ENCODE measurements at places on chromosomes 1 and 21.

GRCh38 chr1:10604966-10605365 lies 130.2 kb downstream of the PEX14 start:
- DNase-seq = no peak

GRCh38 chr21:35226328-35226727 lies 177.2 kb upstream of the RUNX1 start:
- no peak for DNase-seq

- DNase-seq = no peak
Observed at GRCh38 chr1:40363721-40364120, 9.8 kb upstream of the SMAP2 start.

GRCh38 chr21:16072737-16073136 lies 343.0 kb downstream of the USP25 start:
- peak; percentile 89 for DNase-seq

DNA sequence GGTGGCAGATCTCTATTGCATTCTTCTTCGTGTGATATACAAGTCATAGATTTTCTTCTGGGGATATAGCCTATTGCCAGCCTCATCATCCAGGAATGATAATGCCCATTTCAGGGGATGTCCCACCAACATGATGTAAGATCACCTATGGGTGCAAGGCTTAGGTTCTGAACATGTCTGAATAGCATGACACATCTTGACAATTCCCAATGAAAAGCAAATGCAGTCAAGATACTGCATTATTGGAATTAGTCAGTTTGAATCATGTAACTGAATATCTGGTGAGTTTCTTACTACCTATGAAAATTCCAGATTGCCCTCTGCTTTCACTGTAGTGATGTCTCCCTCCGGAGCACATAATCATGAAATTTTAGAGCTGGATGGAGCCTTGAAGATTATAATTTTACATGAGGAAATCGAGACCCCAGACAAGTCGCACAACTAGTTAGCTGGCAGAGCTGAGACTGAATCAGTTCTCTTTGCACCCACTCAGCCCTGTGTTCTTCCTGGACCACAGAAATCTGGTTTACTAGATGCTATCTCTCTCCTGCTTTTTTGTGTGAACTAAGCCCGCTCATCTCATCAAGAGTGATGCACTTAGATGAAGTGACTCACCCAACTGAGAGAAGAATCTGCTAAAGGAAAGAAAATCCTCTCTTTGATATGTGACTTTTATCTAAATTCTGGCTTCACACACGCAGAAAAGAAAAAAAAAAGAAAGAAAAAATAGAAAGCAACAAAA lies 65.0 kb downstream of the WDR64 start:
- no peak for DNase-seq

- no peak for DNase-seq
Observed at GRCh38 chr1:228066891-228067654, 15.4 kb upstream of the ARF1 start.

DNA sequence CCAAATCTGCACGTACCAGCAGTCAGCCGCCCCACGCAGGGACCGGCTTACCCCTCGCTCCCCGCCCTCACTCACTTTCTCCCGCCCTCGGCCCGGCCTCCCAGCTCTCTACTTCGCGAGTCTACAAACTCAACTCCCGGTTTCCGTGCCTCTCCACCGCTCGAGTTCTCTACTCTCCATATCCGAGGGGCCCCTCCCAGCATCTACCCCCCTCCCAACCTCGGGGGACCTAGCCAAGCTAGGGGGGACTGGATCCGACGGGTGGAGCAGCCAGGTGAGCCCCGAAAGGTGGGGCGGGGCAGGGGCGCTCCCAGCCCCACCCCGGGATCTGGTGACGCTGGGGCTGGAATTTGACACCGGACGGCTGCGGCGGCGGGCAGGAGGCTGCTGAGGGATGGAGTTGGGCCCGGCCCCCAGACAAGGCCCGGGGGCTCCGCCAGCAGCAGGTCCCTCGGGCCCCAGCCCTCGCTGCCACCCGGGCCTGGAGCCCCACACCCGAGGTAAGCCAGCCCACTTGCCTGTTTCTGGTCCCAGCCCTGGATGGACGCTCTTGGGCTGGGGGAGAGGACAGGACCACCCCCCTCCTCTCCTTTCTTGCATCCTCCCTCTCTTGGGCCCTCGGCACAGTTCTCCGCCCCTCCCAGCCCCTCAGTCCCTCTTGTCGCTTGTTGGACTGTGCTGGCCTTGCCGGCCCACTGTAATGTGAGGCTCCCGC lies at the start of gene ARTN:
ARTN (plus strand) TSS at position 416 of the 715 bp plus-strand sequence. CDS start 1,856 bp downstream, outside the sequence.
- DNase-seq = no peak

DNA sequence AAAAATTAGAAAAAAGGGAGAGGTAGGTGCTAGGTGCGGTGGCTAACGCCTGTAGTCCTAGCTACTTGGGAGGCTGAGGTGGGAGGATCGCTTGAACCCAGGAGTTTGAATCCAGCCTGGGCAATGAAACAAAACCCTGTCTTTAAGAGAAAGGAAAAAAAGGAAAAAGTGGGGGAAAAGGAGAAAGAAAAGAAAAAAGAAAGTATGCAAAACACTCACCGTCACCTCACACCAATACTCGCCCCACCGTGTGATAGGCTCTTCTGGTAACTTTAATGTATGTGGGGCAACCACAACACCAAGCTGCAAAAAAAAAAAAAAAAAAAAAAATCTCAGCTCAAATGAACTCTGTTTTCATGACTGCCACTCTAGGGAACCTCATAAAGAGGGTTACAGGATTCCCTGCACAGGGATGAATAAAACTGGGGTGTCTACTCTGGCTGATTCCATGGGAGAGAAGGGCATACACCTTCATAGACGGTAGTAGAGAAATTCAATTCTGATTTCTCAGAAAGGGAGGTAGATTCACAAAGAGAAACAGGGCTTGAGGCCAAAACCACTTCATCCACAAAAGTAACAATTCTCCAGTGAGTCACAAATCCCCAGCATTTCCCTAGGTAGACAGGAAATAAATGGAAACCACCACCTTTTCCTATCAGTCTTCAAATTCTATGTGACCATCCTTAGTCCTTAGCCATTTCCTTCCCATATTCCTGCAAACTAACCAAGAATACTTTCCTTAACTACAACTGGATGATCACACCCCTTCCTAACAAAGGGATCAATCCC lies 2.5 kb downstream of the MRPL9 start:
- no peak for DNase-seq

- peak; percentile 50 for DNase-seq
Observed at GRCh38 chr1:247111700-247112478, 7.7 kb upstream of the ZNF669 start.

DNA sequence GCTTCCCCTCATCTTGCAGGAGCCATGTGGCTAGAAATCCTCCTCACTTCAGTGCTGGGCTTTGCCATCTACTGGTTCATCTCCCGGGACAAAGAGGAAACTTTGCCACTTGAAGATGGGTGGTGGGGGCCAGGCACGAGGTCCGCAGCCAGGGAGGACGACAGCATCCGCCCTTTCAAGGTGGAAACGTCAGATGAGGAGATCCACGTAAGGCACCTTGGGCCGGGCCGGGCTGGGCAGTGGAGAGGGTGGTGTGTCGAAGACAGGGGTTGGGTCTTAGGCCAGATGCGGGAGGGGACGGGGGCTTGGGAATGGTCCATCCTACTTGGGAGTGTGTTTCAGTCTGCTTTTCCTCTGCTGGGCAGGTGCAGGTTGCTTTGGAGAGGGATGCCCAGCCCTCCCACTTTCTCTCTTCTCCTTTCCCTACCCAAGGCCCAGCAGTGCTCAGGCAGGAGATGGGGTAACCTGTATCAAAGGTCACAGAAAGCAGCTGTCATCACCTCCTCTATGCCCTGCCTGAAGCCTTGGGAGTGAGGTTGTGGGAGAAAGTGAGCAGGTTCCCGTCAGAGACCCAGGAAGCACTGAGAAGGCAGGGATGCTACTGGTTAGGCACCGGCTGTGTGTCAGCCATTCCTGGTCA lies 18.9 kb downstream of the EPHX1 start:
- no peak for DNase-seq

GRCh38 chr1:227562933-227563323 lies 428 bp upstream of the ZNF678 start:
- no peak for DNase-seq

- DNase-seq = no peak
Observed at GRCh38 chr1:180268556-180269075, 38.6 kb downstream of the LHX4 start.

DNA sequence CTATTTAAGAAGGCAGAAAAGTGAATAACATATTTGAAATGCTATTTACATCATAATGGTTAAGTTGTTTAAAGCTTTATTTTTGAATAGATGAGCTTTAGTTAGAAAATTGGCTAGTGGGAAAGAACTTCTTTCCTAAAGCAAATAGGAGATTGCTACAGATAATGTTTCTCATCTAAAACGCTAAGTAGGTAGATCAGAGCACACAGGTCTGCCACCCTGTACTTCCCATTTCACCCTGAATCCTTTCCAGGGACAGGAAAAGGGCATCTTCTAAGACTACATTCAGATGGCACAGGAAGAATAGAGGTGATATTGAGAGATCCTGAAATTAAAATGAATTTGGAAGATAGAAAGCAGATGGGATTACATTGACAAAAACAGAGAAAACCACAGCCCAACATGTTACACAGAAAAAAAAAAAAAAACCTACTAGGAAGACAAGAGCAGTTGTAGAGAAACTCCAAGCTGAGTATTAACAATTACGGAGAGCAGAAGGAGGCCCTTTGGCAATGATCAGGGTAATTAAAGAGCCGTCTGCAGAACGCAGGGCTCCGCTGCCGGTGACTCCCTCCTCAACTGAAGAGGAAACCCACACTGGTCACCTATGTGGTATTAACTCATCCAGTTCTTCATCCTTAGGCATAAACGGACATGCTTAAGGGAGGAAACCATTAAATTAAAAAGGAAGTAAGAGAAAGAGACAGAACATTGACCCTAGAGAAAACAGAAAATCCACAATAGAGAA lies 53.6 kb upstream of the MAP10 start:
- no peak for DNase-seq

- no peak for DNase-seq
Observed at GRCh38 chr1:245054507-245055270, 100.1 kb upstream of the KIF26B start.

DNA sequence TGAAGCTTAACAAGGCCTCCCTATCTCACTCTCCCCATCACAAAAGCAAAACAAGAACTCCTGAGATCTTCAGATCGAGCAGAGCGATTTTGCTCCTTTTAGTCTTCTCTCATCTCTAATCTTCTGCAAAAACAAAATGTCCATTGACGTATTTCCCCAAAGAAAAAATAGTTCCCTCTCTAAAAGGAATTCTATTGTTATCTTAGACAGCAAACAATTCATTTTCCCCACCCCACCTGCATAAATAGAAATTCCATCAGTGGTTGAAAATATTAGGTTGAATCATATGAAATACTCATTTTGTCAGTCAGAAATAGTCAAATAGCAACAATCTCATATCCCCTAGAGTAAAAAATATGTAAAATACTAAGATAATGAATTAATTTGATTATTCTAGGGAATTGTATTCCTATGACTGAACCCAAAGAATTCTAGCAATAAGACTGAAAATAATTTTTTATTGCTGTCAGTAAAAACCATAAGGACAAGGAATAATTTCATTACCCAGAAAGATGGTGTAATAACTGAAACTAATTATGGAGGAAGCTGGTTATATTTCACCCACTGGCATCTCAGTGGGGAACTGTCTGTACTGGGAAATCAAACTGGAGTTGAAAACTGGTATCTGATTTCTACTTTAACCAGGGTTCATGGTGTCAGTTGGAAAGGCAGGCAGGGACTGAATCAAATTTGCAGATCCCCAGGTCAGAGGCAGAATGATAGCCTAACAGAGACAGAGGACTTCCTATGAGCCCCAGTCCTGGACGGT lies 51.3 kb downstream of the RHOU start:
- no peak for DNase-seq

- no peak for DNase-seq
Observed at GRCh38 chr1:38541223-38541622, 318.3 kb downstream of the RRAGC start.

DNA sequence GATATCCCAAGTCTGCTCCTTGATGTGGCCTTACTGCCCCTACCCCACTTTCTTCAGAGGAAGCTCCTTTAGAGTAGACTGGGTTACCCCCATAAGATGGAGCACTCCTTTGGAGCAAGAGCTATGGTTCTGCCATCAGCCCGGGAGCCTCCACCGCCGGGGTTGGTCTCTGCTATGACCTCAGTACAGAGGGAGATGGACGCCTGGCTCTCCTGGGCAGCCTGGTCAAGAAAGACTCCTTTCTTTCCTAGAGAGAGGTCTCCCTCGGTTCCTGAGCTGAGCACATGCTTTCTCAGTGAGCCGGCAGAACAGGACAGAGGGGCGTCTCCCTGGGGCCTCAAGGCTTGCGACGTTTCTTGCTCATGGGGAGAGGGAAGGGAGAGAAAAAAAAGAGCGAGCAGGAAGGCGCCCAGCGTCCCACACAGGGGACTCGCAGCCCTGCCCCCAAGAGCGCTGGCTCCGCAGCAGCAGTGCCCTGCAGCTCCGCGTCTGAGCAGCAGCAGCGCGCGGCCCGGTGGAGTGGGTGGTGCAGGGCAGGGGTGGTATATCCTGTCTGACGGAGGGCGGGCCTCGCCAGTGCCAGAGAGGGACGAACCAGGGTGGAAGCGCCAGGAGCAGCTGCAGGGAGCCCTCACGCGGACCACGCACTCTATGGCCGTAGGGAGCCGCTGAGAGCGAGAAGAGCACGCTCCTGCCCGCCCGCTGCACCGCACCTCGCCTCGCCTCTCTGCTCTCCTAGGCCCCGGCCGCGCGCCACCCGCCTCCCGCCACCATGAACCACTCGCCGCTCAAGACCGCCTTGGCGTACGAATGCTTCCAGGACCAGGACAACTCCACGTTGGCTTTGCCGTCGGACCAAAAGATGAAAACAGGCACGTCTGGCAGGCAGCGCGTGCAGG lies at the start of gene PKP1:
PKP1 (plus strand) TSS at position 576 of the 899 bp plus-strand sequence; CDS start at position 773, 197 bp downstream.
- DNase-seq = no peak

- no peak for DNase-seq
Observed at GRCh38 chr1:5913078-5913845, 79.0 kb downstream of the NPHP4 start.

GRCh38 chr1:221394011-221394544 lies 347.8 kb downstream of the DUSP10 start:
- DNase-seq = no peak

- no peak for DNase-seq
Observed at GRCh38 chr1:170290276-170290675, 144.5 kb downstream of the NTMT2 start.

DNA sequence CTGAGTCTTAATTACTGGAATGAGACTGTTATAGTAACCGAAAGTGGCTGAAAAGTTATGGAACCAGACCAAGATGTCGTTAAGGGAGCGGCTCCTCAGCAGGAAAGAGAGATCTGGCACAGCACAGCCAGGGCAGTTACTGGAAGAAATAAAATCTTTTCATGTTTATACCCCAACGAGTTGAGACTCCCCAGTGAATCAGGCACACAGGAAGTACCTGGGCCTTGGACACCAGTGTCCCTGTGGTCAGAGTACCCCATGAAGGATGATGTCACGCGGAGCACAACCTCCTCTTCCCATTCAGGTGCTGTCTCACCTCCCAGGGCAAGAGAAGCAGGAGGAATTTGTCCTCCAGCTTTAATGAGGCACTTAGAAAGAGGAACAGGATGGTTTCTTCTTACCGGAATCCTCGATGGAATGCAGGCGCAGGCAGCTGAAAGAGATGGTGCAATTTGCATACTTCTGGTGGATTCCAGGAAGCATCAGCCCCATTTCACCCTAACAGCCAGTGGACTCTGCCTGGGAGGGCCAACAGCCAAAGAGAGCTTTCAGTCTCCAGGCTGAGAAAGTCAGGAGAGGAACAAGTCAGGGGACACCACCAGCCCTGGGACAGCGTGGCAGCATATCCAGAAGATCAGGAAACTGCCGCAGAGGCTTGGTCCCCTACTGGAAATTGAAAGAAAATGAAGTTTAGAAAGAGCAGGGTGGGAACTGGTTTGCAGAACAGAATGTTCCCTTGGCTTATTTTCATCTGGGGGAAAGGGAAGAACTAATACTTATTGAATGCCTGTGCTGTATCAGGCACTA lies 35.9 kb upstream of the CTTNBP2NL start:
- DNase-seq = no peak

All from hippocampal formation (tissue), 2 donors.